ENCODE measurements at places on chromosomes 7 and 10.

- no peak for DNase-seq
Measured at GRCh38 chr7:124456286-124456685, 309.3 kb downstream of the GPR37 start.

GRCh38 chr10:101529207-101529606 is 58.9 kb downstream of the POLL start:
- DNase-seq: no peak

DNA sequence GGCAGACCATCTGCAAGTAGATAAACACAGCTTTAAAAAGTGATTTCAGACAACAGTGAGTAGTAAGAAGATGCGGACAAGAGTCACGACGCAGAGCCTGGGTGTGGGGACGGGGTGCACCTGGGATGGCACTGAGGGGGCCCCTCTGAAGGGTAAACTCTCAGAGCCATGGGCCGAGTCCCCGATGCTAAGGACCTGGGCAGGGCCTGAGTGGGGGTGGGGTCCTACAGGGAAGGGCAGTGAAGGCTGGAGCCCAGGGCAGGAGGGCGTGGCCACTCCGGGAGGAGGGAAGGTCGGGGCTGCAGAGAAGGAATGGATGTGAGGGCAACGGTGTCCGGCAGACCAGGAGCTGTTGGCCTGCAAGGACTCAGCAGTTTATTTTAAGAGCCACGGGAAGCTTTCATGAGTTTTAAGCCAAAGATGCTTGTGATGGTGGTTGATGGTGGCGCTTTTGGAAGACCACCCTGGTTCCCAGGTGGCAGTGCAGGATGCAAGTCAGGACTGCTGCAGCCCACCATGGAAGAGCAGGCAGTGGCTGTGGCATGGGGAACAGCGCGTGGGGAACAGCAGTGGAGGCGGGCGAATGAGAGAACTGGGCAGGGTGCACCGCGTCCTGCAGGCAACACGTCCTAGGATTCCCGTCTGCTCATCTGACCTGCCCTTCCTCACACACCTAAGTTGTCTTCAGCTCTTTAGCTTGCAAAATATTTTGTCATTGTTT is 296.8 kb downstream of the DNAJB6 start:
- no peak for DNase-seq

DNA sequence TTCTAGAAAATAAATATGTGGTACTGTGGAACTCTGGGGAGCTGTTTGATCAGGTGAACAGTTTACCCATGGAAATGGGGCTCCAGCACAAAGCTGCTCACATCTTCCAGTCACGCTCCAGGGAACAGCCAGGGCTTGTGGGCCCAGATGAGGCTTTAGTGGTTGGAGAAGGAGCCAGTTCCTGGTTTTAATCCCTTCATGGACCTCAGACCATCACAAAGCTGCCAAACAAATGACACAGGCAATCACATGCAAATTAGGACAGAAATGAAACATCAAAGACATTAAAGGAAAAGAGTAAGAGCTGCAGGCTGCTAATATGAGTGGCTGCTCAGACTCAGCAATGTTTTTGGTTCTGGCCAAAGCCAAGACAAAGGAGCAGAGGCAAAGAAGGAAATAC is 2.2 kb upstream of the ATP6V0E2 start:
- DNase-seq: no peak

GRCh38 chr10:3727268-3727667 is 57.7 kb downstream of the KLF6 start:
- no peak for DNase-seq

GRCh38 chr7:157865351-157866165 is 528.8 kb downstream of the DNAJB6 start:
- DNase-seq: no peak

All from stimulated activated CD4-positive, alpha-beta T cell treated with anti-CD3 and anti-CD28 coated beads, TNF-alpha, amount 100 ng/mL, for 1 hour (primary cell).